Gastrocnemius medialis (tissue), 4 donors: ENCODE measurements at places on chromosomes 2 and 18.
A peak's percentile ranks its signal among the peaks of the same experiment; 100 is the strongest.

DNA sequence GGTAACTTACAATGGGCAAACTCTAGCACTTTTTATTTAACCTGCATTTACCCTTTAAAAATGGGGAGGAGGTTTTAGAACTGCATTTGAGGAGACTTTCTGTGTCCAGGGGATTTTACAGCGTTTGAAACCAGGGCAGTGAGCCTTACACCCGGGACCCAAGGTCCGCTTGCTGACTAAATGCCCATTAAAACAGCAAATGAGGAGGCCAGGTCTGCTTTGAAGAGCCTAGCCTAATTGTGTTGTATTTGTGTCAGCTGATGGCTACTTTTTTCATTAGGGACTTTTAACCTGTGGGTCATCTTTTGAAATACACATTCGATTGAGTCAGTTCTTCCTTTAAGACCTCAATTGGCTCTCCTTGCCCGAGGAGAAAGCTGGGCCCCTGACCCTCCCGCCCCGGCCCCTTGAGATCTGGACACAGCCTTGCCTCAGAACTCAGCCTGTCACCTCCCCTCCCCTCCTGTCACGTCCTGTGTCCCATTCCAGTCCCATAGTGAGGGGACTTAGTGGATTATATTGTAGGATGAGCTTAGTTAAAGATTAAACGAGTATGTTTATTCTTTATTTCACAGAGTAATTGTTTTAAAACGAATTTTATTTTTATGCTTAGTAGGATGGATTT is 69.0 kb downstream of the KLHL29 start:
- DNase-seq = no peak
- H3K27me3 ChIP-seq = no peaks in the 10 kb centered on the region
- H3K27ac ChIP-seq = no peak overlapping the region
- no peaks in the 10 kb centered on the region for H3K36me3 ChIP-seq
- no peak overlapping the region for H3K4me3 ChIP-seq

- H3K4me3 ChIP-seq = no peak overlapping the region
- no peaks in the 10 kb centered on the region for H3K27me3 ChIP-seq
- no peak overlapping the region for H3K27ac ChIP-seq
- no peak for DNase-seq
- H3K4me1 ChIP-seq = no peaks in the 10 kb centered on the region
Measured at GRCh38 chr2:222448748-222449181, 24.4 kb downstream of the SGPP2 start.

GRCh38 chr2:113818382-113818951 is 62.0 kb upstream of the SLC35F5 start:
- peak overlapping the region; percentile 78 for H3K27ac ChIP-seq
- peak overlapping the region; percentile 28 for H3K4me3 ChIP-seq
- peak; percentile 32 for DNase-seq

GRCh38 chr2:101153077-101153707 is 2.0 kb upstream of the TBC1D8 start:
- peaks cover 36% of the 10 kb centered on the region for H3K4me1 ChIP-seq
- H3K27ac ChIP-seq = peak overlapping the region; percentile 96
- H3K4me3 ChIP-seq = no peak overlapping the region

GRCh38 chr2:70192516-70192915 is 1.7 kb upstream of the C2orf42 start:
- no peak for DNase-seq
- no peaks in the 10 kb centered on the region for H3K36me3 ChIP-seq
- peaks cover 4% of the 10 kb centered on the region for H3K4me1 ChIP-seq
- H3K27ac ChIP-seq = no peak overlapping the region
- H3K4me3 ChIP-seq = no peak overlapping the region

GRCh38 chr2:206970589-206971360 is 31.5 kb downstream of the CPO start:
- H3K36me3 ChIP-seq = no peaks in the 10 kb centered on the region
- no peaks in the 10 kb centered on the region for H3K27me3 ChIP-seq
- peaks cover 11% of the 10 kb centered on the region for H3K4me1 ChIP-seq
- H3K27ac ChIP-seq = peak overlapping the region; percentile 11

DNA sequence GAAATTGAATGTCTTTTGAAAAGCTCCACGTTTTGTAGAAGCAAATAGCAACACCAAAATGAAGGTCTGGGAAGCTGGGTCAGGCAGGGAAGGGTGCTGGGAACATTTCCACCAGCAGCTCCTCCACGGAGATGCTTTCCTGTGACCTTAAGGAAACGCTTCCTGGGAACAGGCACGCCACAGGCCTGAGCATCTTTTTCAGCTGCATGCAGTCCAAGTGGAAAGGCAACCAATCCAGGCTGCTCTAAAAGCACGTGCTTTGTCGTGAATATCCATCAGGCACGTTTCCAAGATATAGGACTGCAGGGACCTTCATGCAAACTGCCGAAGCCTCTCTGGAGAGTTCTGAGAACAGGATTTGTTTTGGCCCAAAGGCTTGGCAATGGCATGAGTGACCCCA is 109.3 kb downstream of the KLHL29 start:
- H3K27ac ChIP-seq = no peak overlapping the region
- H3K4me1 ChIP-seq = peaks cover 19% of the 10 kb centered on the region
- H3K27me3 ChIP-seq = no peaks in the 10 kb centered on the region

GRCh38 chr2:26483957-26484565 is 6.1 kb upstream of the OTOF start:
- H3K36me3 ChIP-seq = no peaks in the 10 kb centered on the region
- no peak overlapping the region for H3K4me3 ChIP-seq
- H3K27me3 ChIP-seq = no peaks in the 10 kb centered on the region
- H3K27ac ChIP-seq = peak overlapping the region; percentile 80
- peak; percentile 68 for DNase-seq
- H3K4me1 ChIP-seq = peaks cover 23% of the 10 kb centered on the region

GRCh38 chr2:96642564-96643360 is at the start of gene FER1L5:
Gene FER1L5 (plus strand): TSS chr2:96642764. CDS start chr2:96642837, 73 bp downstream.
- peaks cover 4% of the 10 kb centered on the region for H3K4me1 ChIP-seq
- H3K4me3 ChIP-seq = no peak within 1 kb of the TSS

- H3K27me3 ChIP-seq = no peaks in the 10 kb centered on the region
- H3K27ac ChIP-seq = peak overlapping the region; percentile 93
- no peak for DNase-seq
- peak overlapping the region; percentile 74 for H3K4me3 ChIP-seq
- peaks cover 27% of the 10 kb centered on the region for H3K4me1 ChIP-seq
Measured at GRCh38 chr2:152175012-152175367, 573 bp downstream of the STAM2 start.

GRCh38 chr2:64913357-64913869 is 75.8 kb upstream of the SLC1A4 start:
- no peak overlapping the region for H3K27ac ChIP-seq
- DNase-seq = no peak
- H3K4me3 ChIP-seq = no peak overlapping the region
- peaks cover 10% of the 10 kb centered on the region for H3K4me1 ChIP-seq

DNA sequence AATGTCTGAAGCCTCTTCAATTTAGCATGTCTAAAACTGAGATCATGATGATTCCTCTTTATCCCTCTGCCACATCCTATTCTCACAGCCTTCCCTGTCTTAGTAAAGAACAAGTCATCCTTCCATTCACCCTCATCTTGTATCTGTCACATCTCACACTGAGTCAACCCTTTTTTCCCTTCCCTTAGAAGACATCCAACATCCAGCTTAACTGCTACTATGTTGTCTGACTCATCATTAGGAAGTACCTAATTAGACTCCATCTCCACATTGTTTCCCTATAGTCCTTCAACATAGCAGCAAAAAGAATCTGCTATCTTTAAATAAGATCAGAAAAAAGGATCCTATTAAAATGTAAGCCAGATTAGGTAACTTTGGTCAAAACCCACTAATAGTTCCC is 85.2 kb upstream of the GRB14 start:
- no peaks in the 10 kb centered on the region for H3K4me1 ChIP-seq
- no peaks in the 10 kb centered on the region for H3K36me3 ChIP-seq
- no peak overlapping the region for H3K27ac ChIP-seq
- no peak overlapping the region for H3K4me3 ChIP-seq

- peaks cover 14% of the 10 kb centered on the region for H3K4me1 ChIP-seq
- no peaks in the 10 kb centered on the region for H3K36me3 ChIP-seq
- no peaks in the 10 kb centered on the region for H3K27me3 ChIP-seq
Measured at GRCh38 chr2:58101500-58101899, 54.9 kb downstream of the VRK2 start.

GRCh38 chr2:45627911-45628310 is 16.8 kb upstream of the SRBD1 start:
- no peak for DNase-seq
- H3K36me3 ChIP-seq = no peaks in the 10 kb centered on the region

DNA sequence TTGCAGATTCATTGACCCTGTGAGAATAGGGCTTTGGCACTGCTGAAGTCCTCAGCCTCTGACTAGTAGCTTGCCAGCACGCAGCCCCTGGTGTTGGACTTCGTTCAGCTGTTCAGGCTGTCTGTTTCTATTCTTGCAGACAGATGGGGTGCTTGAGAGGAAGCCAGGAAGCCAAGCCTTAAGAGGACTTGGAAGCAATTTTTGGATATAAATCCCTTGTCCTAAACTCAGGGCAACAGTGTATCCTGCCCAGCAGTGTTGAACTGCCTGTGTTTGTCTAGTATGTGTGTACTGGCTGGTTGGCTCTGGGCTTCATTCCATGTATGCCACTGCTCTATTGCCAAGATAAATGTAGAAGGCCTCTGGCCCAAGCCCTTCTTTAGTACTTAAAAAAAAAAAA is 108.6 kb downstream of the COMMD1 start:
- DNase-seq = peak; percentile 24
- no peaks in the 10 kb centered on the region for H3K36me3 ChIP-seq
- H3K27ac ChIP-seq = peak overlapping the region; percentile 48

GRCh38 chr2:196220671-196221070 is 49.3 kb upstream of the STK17B start:
- H3K4me1 ChIP-seq = no peaks in the 10 kb centered on the region
- no peak for DNase-seq
- H3K27ac ChIP-seq = no peak overlapping the region
- H3K27me3 ChIP-seq = no peaks in the 10 kb centered on the region

GRCh38 chr2:136798766-136799165 is 33.4 kb downstream of the THSD7B start:
- H3K36me3 ChIP-seq = no peaks in the 10 kb centered on the region
- no peaks in the 10 kb centered on the region for H3K27me3 ChIP-seq
- H3K27ac ChIP-seq = no peak overlapping the region
- H3K4me1 ChIP-seq = no peaks in the 10 kb centered on the region
- no peak overlapping the region for H3K4me3 ChIP-seq
- DNase-seq = no peak

- no peak for DNase-seq
- no peaks in the 10 kb centered on the region for H3K36me3 ChIP-seq
- peaks cover 6% of the 10 kb centered on the region for H3K4me1 ChIP-seq
- no peaks in the 10 kb centered on the region for H3K27me3 ChIP-seq
Measured at GRCh38 chr2:232779465-232779864, 3.1 kb upstream of the KCNJ13 start.

GRCh38 chr2:230711224-230711623 is 1.4 kb upstream of the CAB39 start:
- peaks cover 20% of the 10 kb centered on the region for H3K4me1 ChIP-seq
- H3K4me3 ChIP-seq = no peak overlapping the region
- no peaks in the 10 kb centered on the region for H3K36me3 ChIP-seq
- DNase-seq = no peak

- H3K36me3 ChIP-seq = no peaks in the 10 kb centered on the region
- peak; percentile 75 for DNase-seq
- H3K4me1 ChIP-seq = peaks cover 16% of the 10 kb centered on the region
- peak overlapping the region; percentile 68 for H3K4me3 ChIP-seq
- peak overlapping the region; percentile 89 for H3K27ac ChIP-seq
- H3K27me3 ChIP-seq = no peaks in the 10 kb centered on the region
Measured at GRCh38 chr2:102618452-102619413, 620 bp upstream of the SLC9A2 start.

DNA sequence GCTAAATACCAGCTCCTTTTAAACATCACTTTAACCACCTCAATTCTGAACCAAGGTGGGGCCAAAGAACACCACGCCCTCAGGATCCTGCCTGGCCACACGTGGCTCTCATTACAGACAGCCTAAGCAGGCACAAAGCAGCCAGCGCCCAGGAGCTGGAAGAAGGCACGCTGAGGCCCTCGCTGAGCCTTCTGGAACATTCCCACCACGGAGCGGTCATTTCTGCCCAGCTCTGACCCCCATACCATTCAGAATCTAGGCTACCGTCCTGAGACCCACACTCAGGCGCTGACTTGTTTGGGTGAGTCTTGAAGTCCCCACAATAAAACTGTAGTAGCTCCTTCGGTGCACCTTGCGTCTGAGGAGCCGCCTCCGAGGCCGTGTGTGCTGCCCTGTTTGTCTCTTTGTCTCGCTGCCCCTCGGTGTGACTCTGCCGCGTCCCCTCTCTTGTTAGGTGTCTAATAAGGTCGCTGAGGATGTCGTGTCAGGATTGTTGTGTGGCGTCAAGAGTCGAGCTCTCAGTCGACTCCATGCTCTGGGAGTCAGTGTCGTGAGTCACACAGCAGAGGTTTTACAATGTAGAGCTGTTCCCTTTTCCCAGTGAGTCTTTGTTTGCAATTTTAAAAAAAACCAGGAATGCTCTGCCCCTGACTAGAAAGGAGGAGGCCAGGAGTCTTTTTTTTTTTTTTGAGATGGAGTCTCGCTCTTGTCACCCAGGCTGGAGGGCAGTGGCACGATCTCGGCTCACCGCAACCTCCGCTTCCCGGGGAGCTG is 242.4 kb downstream of the KLHL29 start:
- no peaks in the 10 kb centered on the region for H3K36me3 ChIP-seq
- no peak overlapping the region for H3K27ac ChIP-seq
- H3K27me3 ChIP-seq = no peaks in the 10 kb centered on the region
- H3K4me1 ChIP-seq = peaks cover 10% of the 10 kb centered on the region

DNA sequence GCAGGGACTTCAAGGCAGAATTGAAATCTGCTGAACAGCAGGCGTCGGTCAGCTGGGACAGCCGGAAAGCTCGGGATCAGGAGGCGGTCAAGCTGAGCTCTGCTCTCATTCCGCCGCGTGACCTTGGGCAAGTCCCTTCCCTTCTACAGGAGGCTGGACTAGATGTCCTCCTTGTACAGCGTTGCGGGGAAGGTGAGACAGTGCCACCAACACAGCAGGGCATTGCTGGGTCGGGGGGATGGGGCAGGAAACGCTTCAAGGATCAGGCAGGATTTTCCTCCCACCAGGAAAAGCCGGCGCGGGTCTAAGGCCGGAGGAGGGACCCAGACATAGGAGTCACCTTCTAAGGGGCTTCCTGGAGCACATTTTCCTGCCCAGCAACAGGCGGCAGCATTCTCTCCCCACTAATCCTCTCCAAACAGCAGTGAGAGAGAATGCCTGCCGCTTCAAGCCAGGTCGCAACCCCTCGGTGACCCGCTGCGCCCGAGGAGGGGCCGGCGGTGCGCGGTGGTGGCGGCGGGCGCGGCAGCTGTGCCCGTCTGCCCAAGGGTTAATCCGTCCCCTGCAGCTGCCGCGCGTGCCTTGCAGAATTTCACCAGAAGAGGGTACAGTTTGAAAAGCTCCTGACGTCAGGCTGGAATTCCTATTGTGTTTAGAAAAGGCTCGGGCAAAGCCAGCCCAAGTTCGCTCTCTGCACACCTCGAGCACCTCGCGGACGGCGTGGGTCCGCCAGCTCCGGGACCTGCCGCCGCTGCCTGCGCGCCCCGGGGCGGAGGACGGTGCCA is at the start of gene KCNF1:
KCNF1 (plus strand) TSS at position 644 of the 785 bp plus-strand sequence. CDS start 493 bp downstream, outside the sequence.
- no peaks in the 10 kb centered on the region for H3K4me1 ChIP-seq
- peak within 1 kb of the TSS; percentile 38 for H3K4me3 ChIP-seq
- H3K36me3 ChIP-seq = no peaks in the 10 kb centered on the region
- peaks cover 26% of the 10 kb centered on the region for H3K27me3 ChIP-seq
- no peak within 1 kb of the TSS for H3K27ac ChIP-seq

- no peaks in the 10 kb centered on the region for H3K4me1 ChIP-seq
- H3K36me3 ChIP-seq = no peaks in the 10 kb centered on the region
- no peaks in the 10 kb centered on the region for H3K27me3 ChIP-seq
Measured at GRCh38 chr2:201795607-201796477, 10.5 kb upstream of the CDK15 start.
